NCI-H524 (cell line): ENCODE measurements at places on chromosomes 7 and 10.

GRCh38 chr10:130244928-130245495 lies 108.8 kb downstream of the GLRX3 start:
- no peak for DNase-seq

DNA sequence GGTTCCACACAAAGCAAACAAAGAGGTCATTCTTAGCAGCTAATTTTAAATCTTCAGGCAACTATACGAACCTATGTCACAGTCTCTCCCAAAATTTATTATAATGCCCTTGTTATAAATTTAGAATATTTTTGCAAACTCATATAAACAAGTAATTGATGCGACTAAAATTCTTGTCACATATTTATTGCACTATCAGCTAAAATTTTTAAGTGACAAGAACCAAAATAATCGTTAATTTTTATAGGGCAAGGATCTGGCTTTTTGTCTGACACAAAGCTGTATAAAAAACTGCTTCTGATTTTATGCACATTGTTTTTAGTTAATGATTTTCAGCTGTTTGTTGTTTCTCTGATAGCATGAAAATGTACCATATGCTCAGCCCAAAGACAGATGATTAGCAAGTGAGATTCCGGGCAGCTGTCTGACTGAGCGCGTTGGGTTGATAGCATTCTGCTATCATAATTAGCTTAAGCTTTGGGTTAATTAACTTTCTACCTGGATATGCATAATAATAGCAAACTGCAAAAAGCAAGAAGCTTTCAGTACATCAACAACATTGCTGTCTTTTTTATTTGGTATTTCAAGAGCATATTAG lies 136.0 kb downstream of the MGMT start:
- DNase-seq: no peak

GRCh38 chr10:101139421-101139911 lies 8.4 kb downstream of the TLX1 start:
- no peak for DNase-seq

GRCh38 chr10:75922435-75922834 lies 491.0 kb downstream of the LRMDA start:
- peak; percentile 12 for DNase-seq

DNA sequence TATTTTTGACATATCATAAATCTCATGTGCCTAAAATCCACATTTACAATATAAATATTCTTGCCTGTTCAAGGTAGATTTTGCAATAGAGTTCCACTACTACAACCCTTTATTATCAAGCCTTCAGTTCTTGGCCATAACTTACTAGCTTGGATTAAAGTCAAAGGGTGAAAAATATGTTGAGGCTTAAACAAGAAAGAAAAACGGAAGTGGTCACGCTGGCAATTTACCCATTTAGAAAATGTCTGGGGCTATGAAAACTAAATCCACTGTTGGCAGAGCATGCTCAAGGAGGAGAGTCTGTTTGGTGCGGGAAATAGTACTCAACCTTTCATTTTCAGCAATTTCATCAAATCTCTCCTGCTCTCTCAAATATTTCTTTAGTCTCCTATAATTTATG lies 209.8 kb upstream of the RHOBTB1 start:
- no peak for DNase-seq

DNA sequence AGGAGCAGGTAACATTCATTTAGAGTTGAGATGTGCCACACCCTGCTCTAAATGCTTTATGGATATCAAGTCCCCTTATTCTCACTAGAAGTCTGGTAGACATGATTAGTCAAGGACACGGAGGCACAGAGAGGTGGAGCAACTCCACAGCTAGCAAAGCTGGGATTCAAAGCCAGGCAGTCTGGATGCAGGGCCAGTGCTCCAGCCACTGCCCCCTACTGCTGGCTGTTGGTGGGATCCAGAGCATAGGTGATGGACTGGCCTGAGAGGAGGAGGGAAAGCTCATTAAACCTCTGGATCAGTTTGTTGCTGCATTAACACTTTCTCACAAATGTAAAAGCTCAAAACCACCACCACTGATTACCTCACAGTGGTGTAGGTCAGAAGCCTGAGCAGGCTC lies 22.6 kb upstream of the KBTBD2 start:
- DNase-seq: no peak

- DNase-seq: no peak
These were observed 22.8 kb downstream of the PRKAG2 start for GRCh38 chr7:151853896-151854719.

- no peak for DNase-seq
These were observed 24.3 kb downstream of the CSTF2T start for GRCh38 chr10:51675088-51675487.

DNA sequence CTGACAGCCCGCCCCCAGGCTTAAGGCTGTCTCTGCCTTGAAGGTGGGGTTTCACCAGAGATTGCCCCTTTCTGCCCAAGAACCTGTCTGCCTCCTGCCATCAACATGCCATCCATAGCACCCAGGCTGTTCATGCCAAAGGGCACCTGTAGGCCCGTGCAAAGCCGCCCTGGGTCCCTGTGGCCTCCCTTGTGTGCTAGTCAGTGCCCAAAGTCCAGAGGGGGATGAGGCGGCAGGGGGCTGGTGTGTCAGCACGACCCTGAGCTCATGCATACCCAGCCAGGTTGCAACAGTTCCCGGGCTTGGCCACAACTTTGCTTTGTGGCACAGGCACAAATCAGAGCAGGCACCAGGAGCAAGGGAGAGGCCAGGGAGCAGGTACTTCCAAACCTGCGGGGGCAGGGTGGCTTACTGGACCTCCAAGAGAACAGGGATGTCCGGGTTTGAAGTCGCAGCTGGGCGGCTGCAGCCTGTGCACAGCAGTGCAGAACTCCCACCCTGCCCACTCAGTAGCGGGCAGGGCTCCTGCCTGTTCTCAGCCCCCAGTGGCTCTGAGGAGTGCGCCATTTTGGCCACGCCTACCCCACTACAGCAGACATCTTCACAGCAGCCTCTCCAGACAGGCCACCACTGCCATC lies 671.1 kb upstream of the GRM3 start:
- no peak for DNase-seq

DNA sequence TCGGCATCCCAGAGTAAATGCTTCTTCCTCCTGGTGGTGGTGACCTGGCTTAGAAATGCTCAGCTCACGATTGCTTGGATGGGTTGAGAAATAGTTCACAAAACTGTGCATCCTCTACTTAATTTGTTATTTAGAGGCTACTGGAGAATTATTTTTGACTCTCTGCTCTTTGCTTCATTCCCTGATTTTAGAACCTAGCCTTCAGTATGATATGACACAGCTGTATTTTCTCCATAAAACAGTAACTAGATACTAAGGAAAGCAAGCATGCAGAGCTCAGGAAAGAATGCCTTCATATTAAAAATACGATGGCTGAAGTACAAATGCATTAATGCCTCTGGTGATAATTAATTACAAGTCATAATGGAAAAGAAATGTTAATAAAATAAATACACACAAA lies 602.0 kb upstream of the COBL start:
- no peak for DNase-seq

GRCh38 chr7:150994141-150994837 lies 3.5 kb downstream of the NOS3 start:
- DNase-seq: no peak

GRCh38 chr10:120392245-120392644 lies 64.8 kb upstream of the PLPP4 start:
- no peak for DNase-seq

- DNase-seq: no peak
These were observed 96.0 kb upstream of the JCAD start for GRCh38 chr10:30155401-30155800.

GRCh38 chr10:69800109-69800508 lies 1.6 kb upstream of the COL13A1 start:
- peak; percentile 45 for DNase-seq

GRCh38 chr10:99315853-99316252 lies 13.3 kb upstream of the CNNM1 start:
- DNase-seq: no peak

GRCh38 chr10:104659809-104660208 lies 18.7 kb downstream of the SORCS3 start:
- DNase-seq: no peak

DNA sequence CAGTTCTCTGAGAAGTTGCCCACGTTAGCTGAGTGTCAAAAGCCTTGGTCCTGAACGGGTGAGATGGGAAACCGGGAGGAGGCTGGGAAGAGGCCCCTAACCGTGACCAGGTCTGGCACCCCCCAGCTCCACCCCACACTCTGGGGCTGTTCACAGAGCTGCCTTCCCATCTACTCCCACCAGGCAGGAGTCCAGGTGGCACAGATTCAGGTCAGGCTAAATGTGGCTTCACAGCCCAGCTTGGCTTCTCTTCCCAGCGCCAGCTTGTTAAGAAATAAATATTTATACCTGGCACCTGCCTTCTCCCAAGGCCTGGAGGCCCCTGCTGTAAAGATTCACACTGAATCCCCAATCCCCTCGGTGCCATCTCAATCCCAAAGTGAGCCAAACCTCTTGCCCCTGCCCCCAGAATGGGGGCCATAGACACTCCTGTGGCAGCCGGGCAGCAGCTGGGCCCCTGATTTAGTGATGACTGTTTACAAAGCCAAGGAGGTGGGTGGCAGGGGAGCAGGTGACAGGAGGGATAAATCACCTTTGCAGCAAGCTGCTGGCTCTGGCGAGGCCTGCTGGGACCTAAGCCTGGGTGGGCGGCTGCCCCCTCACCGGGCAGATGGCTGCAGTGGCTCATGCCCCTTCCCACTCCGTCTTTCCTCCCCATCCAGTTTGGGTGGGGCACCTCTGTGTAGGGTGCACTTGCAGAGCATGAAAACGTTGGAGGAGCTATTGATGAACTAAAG lies 72.5 kb downstream of the GOLGA7B start:
- peak; percentile 19 for DNase-seq

DNA sequence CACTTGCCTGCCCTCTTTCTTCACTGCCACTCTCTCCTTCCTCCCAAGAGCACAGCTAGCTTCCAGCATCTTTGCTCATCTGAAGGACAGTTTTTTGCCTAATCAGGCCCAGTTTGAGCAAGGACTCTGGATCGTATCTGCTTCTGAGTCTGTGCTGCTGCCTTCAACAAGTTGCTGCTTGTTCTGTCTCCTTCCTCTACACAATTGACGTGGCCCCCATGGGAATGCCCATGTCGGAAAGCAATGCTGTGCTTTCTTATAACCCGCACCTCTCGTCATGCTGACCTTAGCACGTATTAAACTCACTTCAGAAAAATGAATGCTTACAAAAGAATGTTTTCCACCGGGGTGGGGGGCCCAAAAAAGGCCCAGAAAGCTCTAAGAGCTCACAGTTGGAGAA lies 324.7 kb upstream of the C7orf33 start:
- no peak for DNase-seq

- DNase-seq: peak; percentile 25
These were observed 2.1 kb downstream of the SAMD9L start for GRCh38 chr7:93146036-93146435.

DNA sequence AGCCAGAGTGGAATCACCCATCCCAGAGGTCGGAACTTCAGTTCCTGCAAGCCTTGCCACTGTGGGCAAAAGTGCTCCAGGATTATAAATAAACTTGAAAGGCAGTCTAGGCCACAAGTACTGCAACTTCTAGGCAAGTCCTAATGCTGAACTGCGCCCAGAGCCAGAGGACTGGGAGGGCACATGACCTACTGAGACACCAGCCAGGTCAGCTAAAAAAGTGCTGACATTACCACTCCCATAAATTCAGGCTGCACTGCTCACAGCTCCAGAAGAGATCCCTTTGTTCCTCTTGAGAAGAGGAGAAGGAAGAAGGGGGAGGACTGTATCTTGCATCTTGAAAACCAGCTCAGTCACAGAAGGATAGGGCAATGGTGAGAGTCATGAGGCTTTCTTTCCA lies 1084.1 kb upstream of the PHF14 start:
- DNase-seq: no peak

GRCh38 chr10:112677689-112678088 lies 230.7 kb downstream of the VTI1A start:
- DNase-seq: no peak

DNA sequence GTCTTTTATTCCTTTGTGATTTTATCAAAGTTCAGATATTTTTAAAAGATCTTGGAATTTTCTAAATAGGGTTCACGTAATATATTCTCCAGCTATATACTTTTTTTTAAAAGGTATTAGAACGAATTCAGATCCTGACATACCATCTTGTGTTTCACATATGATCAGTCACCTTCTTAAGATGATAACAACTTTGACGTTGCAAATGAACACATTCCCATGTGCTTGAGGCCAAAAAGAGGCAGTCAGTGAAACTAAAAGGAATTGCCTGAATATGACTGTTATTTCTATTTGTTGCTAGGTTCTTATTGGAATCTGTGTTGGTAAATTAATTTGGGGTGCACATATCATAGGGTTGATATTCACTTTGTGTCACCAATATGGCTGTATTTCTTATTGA lies 310.1 kb downstream of the MDFIC start:
- no peak for DNase-seq

DNA sequence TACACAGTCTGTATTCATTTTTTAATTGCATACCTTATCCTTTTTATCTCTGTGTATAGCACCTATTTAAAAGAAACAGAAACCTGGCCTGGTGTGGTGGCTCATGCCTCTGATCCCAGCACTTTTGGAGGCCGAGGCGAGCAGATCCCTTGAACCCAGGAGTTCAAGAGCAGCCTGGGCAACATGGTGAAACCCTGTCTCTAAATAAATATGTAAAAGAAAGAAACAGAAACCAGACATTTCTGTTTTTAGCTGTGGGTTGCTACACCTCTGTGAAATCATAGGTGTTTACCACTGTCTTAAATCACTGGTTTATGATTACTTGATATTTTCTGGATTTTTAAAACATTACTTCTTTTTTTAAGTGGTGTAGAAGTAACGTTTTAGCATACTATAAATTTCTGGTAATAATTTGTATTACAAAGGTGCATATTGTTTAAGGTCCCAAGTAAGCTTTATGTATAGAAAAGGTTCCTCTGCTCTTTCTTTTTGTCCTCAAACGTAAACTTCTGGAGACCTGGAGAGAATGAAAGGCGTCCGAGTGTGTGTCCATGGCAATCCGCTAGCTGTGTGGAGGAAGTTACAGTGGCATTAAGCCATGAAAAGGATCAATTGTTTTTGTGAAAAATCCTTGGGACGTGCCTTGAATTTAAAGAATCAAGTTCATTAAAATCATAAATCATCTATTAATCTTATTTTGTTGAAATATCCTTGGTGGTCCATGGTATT lies 41.1 kb downstream of the PTPRZ1 start:
- no peak for DNase-seq

DNA sequence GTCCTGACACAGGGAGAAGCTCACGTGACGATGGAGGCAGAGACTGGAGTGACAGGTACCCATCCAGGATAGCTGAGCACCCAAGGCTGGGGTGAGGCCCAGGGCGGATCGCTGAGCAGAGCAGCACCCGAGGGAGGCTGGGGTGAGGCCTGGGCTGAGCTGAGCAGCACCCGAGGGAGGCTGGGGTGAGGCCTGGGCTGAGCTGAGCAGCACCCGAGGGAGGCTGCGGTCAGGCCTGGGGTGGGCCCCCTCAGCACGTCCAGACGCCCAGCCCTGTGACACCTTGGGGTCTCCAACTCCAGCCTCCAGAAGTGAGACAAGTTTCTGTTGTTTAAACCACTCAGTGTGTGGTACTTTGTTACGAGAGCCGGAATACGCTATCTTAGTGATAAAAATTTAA lies 236.3 kb downstream of the ZMYND11 start:
- DNase-seq: no peak

DNA sequence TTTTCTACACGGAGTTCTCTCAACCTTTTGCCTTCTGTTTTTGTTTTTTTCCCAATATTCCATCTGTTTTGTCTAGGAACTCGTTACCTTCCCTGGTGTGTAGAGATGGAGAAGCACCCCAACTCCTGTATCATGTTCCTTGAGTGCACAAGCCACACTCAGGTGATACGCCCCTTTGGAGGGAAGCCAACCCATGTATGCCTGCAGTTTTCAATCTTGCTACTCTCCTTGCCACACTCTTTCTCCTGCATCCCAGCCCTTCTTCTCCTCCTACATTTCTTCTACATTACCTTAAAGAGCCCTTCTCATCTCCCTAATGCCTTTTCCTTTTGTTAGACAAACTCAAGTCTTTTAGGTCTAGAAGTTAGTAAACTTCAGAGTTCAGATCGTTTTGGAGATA lies 10.2 kb upstream of the SP4 start:
- no peak for DNase-seq
